ENCODE measurements at places on chromosomes 12 and 14. TPM values are rescaled to one million over a fixed set of nuclear protein-coding genes. Genes with fewer than 3 reads are reported as not detected.

The BCL11B gene
- 0.73 TPM for total RNA-seq

The ADCY4 gene
- 0.04 TPM for total RNA-seq

The AICDA gene
- not detected for total RNA-seq

The SLC16A7 gene
- 11.4 TPM for total RNA-seq

Measured in PC-3 (cell line).